ENCODE measurements at places on chromosomes 1 and 21. TPM values are rescaled to one million over a fixed set of nuclear protein-coding genes. Genes with fewer than 3 reads are reported as not detected.

The VCAM1 gene
- 4.1 TPM for total RNA-seq

The AMY1B gene
- 3.9 TPM for total RNA-seq

The UTS2 gene
- total RNA-seq: not detected

The PIGC gene
- total RNA-seq: 20.7 TPM

The DNM3 gene
- 9.3 TPM for total RNA-seq

The ERICH3 gene
- total RNA-seq: 0.11 TPM

The NFASC gene
- 3.7 TPM for total RNA-seq

The F5 gene
- 3.0 TPM for total RNA-seq

DNA sequence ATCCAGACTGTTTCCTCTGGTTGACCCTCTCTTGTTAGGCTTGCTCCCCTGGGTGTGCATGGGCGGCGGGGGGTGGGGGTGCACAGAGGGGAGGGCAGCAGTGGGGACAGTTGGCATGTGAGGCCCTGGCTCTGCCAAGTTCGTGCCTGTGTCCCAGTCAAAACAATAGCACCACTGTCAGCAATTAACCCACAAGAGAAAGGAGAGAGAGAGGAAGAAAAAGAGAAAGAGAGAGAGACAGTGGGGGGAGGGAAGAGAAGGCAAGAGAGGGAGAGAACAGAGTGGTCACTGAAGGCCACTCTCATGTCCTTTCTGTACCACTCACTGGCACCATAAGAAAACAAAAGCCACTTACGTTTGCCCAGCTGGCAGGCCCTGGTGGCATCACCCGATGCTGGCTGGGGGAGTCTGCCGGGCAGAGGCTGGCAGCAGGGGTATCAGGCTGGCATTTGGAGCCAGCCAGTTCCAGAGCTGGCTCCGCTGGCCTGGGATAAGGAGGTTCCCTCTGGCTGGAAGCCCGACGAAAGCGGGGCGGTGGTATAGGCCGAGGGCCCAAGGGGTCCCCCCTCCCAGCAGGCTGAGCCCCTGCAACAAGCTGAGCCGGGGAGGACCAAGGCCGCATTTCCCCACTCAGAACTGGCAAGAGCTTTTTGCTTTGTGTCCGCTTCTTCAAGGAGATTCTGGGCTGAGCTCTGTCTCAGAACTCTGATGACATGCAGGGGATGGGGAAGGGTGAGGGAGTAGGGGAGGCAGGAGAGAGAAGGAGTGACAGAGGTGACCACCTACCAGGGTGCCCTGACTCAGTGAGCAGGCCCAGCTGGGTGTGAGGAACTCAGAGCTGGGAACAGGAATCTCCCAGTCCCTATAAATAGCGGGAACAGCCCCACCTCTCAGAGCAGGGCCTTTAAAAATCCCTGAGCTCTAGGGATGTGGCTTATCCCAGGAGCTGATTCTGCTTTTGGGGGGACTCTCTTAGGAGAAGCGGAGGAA lies 27.9 kb downstream of the PIK3C2B start:
- peaks cover 48% of the 10 kb centered on the region for H3K4me1 ChIP-seq
- H3K4me3 ChIP-seq: no peak overlapping the region
- peaks cover 3% of the 10 kb centered on the region for H3K36me3 ChIP-seq

DNA sequence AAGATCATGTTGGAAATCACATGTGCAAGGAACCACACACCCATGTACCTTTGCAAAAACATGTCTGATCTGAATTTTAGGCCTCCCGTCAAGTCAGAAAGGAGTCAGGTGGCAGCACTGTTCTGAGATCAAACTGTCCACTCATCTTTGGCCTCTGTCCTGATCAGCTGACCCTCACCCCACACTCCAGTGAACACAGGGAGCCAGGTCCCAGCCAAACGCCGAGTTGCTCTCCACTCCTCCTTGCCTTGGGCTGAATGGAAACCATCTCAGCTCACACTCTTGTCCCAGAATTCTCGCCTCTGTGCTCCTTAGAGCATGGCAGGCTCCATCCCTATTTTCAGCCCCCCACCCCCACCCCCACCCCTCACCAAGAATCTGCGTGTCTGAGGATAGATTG lies 4.6 kb upstream of the RNF186 start:
- H3K4me3 ChIP-seq: no peak overlapping the region
- H3K36me3 ChIP-seq: no peaks in the 10 kb centered on the region
- peak overlapping the region; percentile 35 for H3K27ac ChIP-seq
- peaks cover 29% of the 10 kb centered on the region for H3K4me1 ChIP-seq
- no peaks in the 10 kb centered on the region for H3K27me3 ChIP-seq
- peak; percentile 79 for DNase-seq

DNA sequence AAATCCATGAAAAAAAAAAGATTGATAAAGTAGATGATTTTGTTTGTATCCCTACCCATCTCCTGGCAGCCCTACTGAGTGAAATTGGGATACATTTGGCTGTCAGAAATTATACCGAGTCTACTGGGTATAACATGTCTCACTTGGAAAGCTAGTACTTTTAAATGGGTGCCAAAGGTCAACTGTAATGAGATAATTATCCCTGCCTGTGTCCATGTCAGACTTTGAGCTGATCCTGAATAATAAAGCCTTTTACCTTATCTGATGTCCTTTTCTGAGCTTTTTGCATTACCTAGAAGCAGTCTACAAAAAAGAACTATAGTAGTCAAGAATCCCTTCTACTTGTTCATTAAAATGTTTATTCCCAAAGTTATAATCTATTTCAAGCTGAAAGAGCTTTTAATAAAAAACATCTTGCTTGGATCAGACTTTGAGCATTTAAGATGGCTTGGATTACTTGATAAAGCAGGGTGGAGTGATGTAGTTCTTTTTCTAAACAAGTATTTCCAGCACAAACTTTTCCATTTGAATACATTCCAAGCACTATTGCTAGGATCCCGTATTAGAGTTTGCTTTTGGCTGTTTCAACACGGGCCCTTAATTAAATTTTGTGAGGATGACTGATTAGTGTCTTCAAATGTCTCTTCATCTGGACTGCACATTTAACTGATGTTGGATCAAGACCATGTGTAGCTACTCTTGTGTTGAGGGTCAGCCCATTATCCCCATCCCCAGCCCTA lies 69.2 kb downstream of the DTL start:
- DNase-seq: no peak
- H3K36me3 ChIP-seq: no peaks in the 10 kb centered on the region
- H3K27ac ChIP-seq: no peak overlapping the region
- peaks cover 10% of the 10 kb centered on the region for H3K4me1 ChIP-seq

DNA sequence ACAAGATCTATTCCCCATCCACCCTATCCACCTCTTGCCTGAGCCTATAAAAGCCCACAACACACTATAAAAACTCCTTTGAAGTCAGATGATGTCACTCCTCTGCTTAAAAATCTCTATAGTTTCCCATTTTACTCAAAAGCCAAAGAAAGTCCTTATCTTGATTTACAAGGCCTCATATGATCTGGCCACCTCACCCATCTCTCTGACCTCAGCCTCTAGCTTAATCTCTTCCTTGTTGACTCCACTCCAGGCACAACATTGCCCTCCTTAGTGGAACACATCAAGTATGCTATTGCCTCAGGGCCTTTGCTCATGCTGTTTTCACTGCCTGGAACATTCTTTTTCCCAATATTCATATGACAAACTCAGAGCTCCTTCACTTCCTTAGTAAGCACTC lies 33.3 kb downstream of the ZNF281 start:
- no peak overlapping the region for H3K4me3 ChIP-seq
- no peak overlapping the region for H3K27ac ChIP-seq
- H3K36me3 ChIP-seq: no peaks in the 10 kb centered on the region

- no peaks in the 10 kb centered on the region for H3K27me3 ChIP-seq
- no peak overlapping the region for H3K4me3 ChIP-seq
- peaks cover 43% of the 10 kb centered on the region for H3K36me3 ChIP-seq
- no peak for DNase-seq
Observed at GRCh38 chr1:6596351-6596750, 6.3 kb downstream of the KLHL21 start.

- no peak overlapping the region for H3K4me3 ChIP-seq
- no peaks in the 10 kb centered on the region for H3K27me3 ChIP-seq
- no peak for DNase-seq
- no peaks in the 10 kb centered on the region for H3K4me1 ChIP-seq
Observed at GRCh38 chr1:53163291-53163768, 20.9 kb upstream of the SLC1A7 start.

GRCh38 chr1:62082456-62083363 lies 111.9 kb upstream of the L1TD1 start:
- DNase-seq: peak; percentile 16
- no peaks in the 10 kb centered on the region for H3K36me3 ChIP-seq
- H3K27ac ChIP-seq: no peak overlapping the region
- H3K27me3 ChIP-seq: no peaks in the 10 kb centered on the region
- no peak overlapping the region for H3K4me3 ChIP-seq

DNA sequence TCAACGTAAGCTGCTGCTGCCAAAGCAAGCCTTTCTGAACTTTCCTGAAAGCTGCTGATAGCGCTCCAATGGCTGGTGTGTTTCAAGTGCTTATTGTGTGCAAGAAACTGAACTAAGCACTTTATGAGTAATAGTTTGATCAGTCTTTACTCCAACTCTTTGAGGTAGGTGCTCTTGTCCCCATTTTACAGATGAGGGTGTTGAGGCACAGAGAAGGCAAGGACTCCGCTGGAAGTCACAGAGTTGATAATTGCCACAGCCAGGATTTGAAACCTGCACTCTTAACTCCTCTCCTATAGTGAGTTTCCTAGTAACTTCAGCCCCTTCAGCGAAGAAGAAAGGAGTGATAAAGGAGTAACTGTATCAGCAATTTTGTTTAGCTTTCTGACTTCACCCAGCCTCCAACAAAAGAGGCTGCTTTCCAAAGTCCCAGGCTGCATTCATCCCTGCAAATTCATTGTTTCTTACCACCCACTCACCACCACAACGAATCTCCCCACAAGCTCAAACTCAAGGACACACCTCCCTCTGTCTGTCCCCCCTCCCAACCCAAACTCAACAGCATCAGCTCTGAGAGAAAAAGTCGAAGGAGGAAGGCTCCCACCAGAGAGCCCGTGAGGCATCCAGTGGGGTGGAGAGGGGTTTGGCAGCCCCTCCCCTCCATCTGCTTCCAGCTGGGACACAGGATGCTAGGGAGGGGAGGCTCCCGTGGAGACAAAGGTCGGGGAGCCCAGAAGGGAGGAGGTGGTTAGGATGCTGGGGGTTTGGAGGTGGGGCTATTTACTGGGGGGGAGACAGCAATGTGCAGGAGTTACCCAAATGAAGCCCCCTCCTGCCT lies 139.6 kb downstream of the NAV1 start:
- no peak for DNase-seq
- H3K36me3 ChIP-seq: no peaks in the 10 kb centered on the region
- H3K27ac ChIP-seq: no peak overlapping the region
- H3K4me1 ChIP-seq: peaks cover 22% of the 10 kb centered on the region

- DNase-seq: no peak
- no peak overlapping the region for H3K4me3 ChIP-seq
- H3K27me3 ChIP-seq: no peaks in the 10 kb centered on the region
- H3K27ac ChIP-seq: no peak overlapping the region
- H3K36me3 ChIP-seq: no peaks in the 10 kb centered on the region
- H3K4me1 ChIP-seq: no peaks in the 10 kb centered on the region
Observed at GRCh38 chr1:92755541-92756461, 29.1 kb downstream of the EVI5 start.

GRCh38 chr21:8993284-8993942 lies 1528.0 kb upstream of the TPTE start:
- DNase-seq: no peak
- no peak overlapping the region for H3K4me3 ChIP-seq
- no peak overlapping the region for H3K27ac ChIP-seq
- no peaks in the 10 kb centered on the region for H3K27me3 ChIP-seq

GRCh38 chr1:23288201-23288600 lies 55.9 kb downstream of the HNRNPR start:
- H3K27ac ChIP-seq: no peak overlapping the region
- no peaks in the 10 kb centered on the region for H3K36me3 ChIP-seq
- no peaks in the 10 kb centered on the region for H3K27me3 ChIP-seq
- no peaks in the 10 kb centered on the region for H3K4me1 ChIP-seq
- no peak for DNase-seq

GRCh38 chr1:31626223-31627207 lies 9.0 kb downstream of the HCRTR1 start:
- peaks cover 18% of the 10 kb centered on the region for H3K36me3 ChIP-seq
- H3K27ac ChIP-seq: peak overlapping the region; percentile 99

DNA sequence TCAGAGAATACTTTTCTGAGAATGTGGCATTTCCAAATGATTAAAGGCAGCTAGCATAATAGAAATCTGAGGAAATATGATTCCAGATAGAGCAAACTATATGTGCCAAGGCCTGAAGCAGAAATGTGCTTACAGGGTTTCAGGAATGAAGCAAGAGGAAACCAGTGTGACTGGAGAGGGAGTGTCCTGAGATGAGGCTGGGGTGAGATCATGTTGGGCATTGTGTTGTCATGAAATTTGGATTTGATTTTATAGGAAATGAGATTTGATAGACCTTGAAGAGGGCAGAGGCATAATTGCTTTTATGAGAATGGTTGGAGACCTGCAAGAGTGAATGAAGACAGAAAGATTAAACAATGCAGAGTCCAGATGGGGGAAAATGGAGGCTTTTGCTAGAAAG lies 338.1 kb upstream of the SNX7 start:
- no peaks in the 10 kb centered on the region for H3K36me3 ChIP-seq
- H3K4me1 ChIP-seq: no peaks in the 10 kb centered on the region
- no peak for DNase-seq

DNA sequence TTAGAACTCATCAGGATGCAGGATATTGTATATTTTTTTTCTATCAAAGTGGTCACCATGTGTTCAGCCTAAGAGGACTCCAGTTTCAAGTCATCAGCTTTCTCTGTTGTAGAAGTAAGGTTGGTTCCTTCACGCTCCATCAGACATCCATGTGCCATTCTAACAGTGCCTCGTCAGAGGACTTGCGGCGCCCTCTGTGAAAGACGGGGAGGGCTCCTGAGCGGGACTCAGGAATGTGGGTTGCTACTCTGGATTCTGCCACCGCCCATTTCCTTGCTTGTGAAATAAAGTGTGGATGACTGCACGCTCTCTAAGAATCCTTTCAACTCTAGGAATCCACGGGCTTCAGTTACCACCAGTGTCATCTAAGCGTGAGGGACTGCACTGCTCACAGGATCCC lies 593.5 kb downstream of the KIF26B start:
- no peak for DNase-seq
- H3K4me1 ChIP-seq: no peaks in the 10 kb centered on the region
- no peak overlapping the region for H3K4me3 ChIP-seq
- no peaks in the 10 kb centered on the region for H3K36me3 ChIP-seq
- H3K27ac ChIP-seq: no peak overlapping the region

DNA sequence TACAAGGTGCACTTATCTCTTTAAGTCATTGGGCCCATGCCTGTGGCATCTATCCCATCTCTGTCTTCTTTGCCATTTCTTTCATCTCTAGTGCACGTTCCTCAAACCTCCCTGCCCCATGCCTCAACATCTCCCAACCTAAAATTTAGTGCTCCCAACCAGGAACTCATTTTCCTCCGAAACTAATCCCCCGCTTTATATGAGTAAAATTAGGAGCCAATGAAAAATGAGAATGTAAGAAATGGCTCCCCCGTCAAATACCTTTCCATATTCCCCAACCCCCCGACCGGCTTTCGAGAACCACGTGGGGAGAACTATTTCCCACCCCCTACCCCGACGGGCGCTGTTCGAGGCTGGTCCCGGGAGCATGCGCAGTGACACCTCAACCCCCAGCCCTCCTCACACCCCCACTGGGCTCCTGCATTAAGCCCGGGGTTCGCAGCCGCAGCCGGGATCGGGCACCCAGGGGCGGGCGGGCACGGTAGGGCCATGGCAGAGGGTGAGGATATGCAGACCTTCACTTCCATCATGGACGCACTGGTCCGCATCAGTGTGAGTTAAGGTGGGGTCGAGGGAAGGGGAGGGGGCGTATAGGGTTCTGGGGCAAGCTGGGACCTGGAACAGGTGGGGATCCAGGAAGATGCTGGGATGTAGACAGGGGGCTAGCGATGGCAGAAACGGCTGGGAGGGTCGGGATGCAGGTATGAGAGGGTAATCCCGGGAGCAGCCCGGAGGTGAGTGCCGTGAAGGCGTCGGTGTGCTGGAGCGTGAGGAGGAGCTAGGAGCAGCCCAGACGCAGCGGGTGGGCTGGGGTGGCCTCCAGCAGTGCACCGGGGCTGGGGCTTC lies at the start of gene TRIM46:
TSS of gene TRIM46 (plus strand) at position 372 of the 846 bp plus-strand sequence. CDS start at position 490, 118 bp downstream.
- H3K36me3 ChIP-seq: peaks cover 10% of the 10 kb centered on the region
- H3K4me1 ChIP-seq: peaks cover 23% of the 10 kb centered on the region
- peak within 1 kb of the TSS; percentile 87 for H3K27ac ChIP-seq
- DNase-seq: no peak

Measured in thyroid gland (tissue), 4 donors.